Fibroblast of skin of right quadriceps (primary cell): ENCODE measurements at places on chromosomes 16 and 17.

GRCh38 chr16:8493972-8494371 is 96.3 kb downstream of the TMEM114 start:
- DNase-seq, result no peak

DNA sequence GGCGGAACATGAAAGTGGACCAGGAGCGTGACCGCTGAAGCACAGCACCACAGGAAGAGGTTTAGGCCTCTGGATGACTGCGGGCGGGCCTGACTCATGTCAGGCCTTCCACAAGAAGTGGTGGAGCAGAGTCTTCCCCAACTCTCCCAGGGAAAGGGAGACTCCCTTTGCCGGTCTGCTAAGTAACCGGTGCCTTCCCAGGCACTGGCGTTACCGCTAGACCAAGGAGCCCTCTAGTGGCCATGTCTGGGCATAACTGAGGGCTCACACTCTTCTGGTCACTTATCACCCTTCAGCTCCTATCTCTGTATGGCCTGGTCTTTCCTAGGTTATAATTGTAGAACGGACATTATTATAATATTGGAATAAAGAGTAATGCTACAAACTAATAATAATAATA is 1931.9 kb downstream of the TP53TG3F start:
- no peak for DNase-seq

DNA sequence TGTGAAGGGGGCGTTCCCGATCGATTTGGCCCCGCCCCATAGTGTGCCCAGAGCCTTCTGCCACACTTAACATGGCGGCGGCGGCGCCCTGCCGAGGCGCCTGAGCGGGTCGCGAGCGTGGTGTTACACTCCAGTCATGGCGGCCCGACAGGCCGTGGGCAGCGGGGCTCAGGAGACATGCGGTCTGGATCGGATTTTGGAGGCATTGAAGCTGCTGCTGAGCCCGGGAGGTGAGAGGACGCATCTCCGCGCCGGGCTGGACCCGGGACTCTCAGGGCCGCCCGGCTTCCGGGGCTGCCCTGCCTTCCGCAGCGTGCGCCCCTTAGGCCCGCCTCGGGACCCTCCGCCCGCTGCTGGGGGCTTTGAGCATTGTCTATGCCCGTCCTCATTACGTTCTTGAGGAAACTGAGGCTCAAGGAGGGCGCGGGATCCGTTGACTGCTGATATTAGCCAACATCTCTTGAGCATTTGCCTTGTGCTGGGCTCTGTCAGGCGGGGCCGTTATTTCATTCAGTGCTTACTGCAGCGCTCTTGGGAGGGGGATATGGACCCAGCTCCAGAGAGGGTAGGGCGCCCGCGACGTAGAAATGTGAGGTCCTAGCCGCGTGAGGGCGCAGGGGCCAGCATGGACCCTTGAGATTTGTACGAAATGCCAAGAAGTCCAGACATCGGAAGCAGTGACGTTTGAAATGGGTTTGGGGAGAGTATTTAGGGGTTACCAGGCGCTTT is at the start of gene TANGO6:
TSS of gene TANGO6 (plus strand) at position 50 of the 729 bp plus-strand sequence. CDS start at position 137, 87 bp downstream.
- DNase-seq, result peak; percentile 79

DNA sequence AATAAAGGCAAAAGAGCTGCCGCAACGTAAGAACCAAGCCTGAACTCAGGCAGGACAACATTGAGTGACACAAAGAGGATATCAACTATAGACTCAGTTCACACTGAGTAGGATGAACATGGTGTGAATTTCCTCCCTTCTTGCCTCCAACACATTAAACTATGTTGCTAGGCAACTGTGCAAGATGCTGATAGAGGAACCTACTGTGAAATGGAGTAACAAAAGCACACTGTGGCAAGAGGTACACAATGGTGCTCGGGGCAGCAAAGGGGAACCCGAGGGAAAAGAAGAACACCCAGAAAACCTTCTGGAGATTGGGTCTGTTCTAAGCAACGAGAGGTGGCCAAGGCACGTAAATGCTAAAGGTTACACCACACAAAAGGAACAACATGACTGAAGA is 34.1 kb downstream of the GRB2 start:
- DNase-seq, result no peak

DNA sequence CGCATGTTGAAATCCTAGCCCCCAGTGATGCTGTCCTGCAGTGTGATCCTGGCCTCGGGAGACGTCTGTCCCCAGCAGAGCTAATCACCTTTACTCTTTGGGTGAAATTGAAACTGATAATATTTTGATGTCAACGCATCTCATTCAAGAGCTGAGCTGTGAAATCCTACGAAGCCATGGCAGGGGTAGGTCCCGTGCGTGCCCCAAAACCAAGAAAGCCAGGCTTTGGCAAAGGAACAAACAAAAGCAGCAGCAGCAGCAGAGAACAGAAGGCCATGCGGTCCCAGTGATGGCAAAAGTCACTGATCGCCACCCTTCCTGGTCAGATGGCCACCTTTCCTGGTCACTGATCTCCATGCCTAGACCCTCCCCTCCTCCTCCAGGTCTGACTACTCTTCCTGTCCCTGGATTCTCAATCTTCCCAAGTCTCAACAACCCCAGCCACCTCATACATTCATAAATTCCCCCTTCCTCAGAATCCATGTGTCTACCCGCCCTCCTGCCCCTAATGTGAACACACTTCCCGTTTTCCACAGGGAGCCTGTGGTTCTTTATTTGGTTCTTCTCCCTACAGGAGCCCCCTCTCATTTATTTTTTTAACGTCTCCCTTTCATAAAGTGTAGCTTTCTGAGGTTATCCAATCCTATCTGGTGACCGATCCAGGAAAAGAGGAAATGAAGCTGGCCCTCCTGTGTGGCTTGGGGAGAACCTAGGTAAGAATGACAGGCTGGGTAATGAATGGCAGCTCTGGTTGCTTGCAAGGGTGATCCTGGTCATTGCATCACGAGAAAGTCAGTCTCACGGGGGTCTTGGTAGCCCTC is 50.3 kb downstream of the CPPED1 start:
- DNase-seq, result no peak

DNA sequence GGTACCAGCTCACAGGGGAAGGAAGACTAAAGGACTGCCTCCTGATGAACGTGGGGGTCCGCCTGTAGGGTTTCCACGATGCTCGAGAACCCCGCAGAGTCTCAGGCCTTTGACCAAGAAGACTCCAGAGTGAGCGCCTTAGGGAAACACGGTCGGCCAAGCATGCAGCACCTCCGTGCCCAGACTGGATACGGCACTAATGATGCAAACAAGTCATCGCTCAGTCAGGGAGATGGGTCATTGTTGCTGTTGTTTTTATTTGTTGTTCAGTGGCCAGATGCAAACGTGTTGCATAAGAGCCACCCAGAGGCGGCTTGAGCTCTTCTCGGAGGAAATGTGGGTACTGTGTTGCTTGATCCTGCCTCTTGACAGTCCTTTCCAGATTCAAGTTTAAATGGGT is 19.3 kb upstream of the RBFOX3 start:
- no peak for DNase-seq

DNA sequence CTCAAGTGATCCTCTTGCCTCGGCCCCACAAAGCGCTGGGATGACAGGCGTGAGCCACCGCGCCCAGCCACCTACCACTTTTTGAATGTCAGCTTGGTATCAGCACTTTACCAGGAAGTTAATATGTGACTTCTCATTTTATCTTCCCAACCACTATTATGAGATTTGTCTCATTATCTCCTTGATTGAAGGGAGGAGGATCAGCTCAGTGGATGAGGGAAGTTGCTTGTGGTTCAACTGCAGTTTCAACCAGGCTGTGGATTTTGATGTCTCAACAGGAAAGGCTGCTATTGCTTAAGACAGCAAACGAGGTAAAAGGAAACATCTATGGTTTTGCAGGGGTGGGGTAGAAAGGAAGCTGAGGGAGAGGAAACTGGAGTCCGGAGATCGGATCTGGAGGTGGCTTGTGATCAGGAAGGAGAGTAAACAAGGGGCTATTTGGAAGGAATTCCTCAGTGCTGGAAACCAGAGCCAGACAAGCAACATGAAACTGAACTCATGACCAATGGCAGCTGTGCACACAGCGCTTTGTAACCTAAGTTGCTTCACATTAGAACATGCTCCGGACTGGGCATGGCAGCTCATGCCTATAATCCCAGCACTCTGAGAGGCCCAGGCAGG is 180.5 kb downstream of the VPS53 start:
- no peak for DNase-seq

DNA sequence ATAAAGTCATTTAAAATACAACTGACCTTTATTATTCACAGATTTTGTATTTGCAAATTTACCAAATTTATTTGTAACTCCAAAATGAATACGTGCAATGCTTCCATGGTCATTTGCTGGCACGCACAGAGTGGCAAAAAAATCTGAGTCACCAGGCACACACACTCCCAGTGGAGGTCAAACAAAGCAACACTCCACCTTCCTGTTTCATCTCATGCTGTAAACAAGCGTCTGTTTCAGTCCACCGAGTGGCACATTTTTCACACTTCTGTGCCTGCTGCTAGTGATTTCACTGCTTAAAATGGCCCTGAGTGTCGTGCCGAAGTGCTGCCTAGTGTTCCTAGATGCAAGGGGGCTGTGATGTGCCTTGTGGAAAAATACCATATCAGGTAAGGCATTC is 17.8 kb upstream of the ITGAE start:
- no peak for DNase-seq

- peak; percentile 44 for DNase-seq
Measured at GRCh38 chr16:69131167-69131838, 1.1 kb downstream of the CHTF8 start.

- no peak for DNase-seq
Measured at GRCh38 chr16:13376174-13376573, 474.8 kb downstream of the SHISA9 start.

DNA sequence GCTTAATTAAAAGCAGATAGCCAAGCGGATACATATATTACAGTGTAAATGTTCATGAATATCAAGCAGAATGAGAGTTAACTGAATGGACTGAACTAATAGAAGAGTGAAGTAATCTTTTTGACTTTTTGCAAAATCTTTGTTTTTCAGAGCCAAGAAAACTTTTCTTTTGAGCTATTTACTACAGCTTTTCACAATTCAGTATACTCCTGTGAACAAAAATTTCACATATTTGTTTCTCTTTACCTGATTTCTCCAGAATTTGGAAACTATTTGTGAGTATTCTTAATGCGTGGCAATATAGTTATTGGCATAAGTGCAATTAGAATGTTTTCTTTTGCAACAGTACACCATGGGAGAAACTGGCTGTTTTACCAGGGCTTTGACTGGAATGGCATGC is 9.1 kb upstream of the DUXB start:
- DNase-seq, result no peak

GRCh38 chr17:57995076-57995956 is 7.3 kb upstream of the VEZF1 start:
- peak; percentile 79 for DNase-seq

GRCh38 chr16:86906623-86907022 is 328.3 kb downstream of the FOXL1 start:
- no peak for DNase-seq

GRCh38 chr16:4550591-4550990 is 5.5 kb upstream of the C16orf96 start:
- no peak for DNase-seq

GRCh38 chr17:66115246-66115645 is 76.7 kb downstream of the CEP112 start:
- peak; percentile 44 for DNase-seq

- DNase-seq, result no peak
Measured at GRCh38 chr17:57495771-57496170, 239.4 kb downstream of the MSI2 start.

- no peak for DNase-seq
Measured at GRCh38 chr17:76796081-76796480, 58.2 kb downstream of the MFSD11 start.

DNA sequence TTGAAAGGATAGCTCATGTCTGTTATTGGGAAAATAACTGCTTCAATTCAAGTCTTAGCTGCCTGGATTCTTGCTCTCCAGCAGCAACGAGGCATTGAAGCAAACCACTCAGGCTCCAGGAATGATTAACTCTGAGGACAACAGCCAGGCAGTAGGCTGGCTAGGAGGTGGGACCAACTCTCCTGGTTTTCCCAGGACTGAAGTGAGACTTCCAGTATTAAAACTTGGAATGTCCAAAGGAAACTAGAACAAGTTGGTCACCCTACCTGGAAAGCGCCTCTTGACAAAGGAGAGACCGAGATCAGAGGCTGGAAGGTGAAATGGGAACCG is 100.7 kb downstream of the SALL1 start:
- DNase-seq, result no peak

GRCh38 chr17:82266142-82266541 is 7.4 kb downstream of the CSNK1D start:
- no peak for DNase-seq

DNA sequence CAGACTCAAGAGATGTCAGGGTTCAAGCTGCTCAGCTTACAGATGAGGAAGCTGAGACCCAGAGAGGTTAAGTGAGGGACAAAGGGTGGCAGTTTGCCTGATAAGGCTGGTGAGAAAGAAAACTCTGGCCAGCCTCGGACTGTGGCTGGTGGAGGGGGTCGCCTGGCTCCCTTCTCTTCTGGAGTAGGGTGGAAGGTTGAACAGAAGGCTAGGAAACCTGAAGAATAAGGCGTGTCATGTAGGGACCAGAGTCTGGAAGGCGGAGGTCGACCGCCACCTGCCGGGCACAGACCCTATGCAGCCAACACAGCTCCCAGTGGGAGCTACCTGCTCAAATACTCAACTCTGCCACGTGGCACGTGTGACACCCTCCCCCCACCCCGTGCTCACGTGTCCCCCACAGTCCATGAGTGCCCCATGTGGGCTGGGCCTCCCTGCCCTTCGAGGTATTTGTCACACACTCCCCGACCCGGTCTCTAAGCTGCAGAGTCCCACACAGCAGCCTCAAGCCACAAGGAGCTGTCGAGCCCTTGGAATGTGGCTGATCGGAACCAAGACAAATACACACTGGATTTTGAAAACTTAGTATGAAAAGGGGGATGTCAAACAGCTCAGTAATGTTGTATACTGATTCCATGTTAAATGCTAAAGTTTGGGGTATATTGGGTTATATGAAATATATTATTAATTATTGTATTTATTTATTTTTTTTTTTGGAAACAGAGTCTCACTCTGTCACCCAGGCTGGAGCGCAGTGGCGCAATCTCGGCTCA is 11.8 kb downstream of the HID1 start:
- DNase-seq, result peak; percentile 44

DNA sequence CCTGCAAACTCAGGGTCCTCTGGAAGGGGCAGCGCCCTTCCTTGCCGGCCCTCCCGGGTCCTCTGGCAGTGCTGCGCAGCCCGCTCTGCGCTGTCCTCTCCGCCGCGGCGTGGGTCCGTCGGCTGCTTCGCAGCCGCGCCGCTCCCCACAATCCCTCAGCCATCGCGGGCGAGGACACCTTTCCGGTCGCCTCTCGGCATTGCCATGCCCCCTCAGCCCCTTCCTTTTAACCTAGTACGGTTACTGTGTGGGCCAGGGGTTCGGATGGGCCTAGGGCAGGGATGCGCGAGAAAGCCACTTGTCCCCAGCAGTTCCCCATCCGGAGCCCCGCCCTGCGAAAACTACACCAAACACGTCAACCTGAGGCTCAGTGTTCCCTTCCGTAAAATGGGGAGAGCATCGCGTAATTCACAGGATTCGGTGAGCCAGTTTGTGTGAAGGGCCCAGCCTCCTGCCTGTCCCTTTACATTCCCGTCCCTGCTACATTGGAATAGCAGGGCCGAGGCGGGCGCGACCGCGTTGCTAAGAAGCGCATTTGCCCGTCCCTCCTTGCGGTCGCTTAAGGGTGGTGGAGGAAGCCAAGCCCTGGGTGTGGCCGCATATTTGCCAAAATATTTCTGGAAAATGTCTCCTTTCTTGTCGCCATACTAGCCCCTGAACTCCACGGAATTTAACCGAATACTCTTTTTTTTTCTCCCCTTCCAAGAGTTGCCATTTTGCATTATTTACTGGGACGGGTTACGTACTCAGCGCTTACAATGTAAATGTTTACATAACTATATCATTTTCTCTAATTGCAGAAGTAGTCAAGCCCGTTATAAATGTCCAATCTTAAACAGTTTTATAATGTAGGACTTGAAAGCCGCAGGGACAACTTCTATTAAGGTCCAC is 13.2 kb downstream of the COPZ2 start:
- DNase-seq, result peak; percentile 36

- no peak for DNase-seq
Measured at GRCh38 chr17:68385490-68386215, 71.6 kb downstream of the WIPI1 start.
